ENCODE measurements at places on chromosomes 1 and 21. TPM values are rescaled to one million over a fixed set of nuclear protein-coding genes. Genes with fewer than 3 reads are reported as not detected.

The KCNAB2 gene
- 6.1 TPM for polyA plus RNA-seq

The EPHB2 gene
- polyA plus RNA-seq = 18.6 TPM

The BCAN gene
- polyA plus RNA-seq = 0.25 TPM

The SPRR3 gene
- polyA plus RNA-seq = not detected

The HEYL gene
- not detected for polyA plus RNA-seq

The OLFML2B gene
- 5.7 TPM for polyA plus RNA-seq

The TARDBP gene
- polyA plus RNA-seq = 156 TPM

The SGIP1 gene
- 22.1 TPM for polyA plus RNA-seq

The ITLN2 gene
- polyA plus RNA-seq = not detected

The FCN3 gene
- polyA plus RNA-seq = not detected

Data from SK-N-SH (cell line).